Substantia nigra (tissue), 51 donors: ENCODE measurements at places on chromosomes 3 and 15.

- DNase-seq = no peak
These were observed 641.6 kb downstream of the NSUN3 start for GRCh38 chr3:94704467-94704866.

- no peak for DNase-seq
These were observed 40.9 kb upstream of the ADAMTSL3 start for GRCh38 chr15:83612898-83613635.

DNA sequence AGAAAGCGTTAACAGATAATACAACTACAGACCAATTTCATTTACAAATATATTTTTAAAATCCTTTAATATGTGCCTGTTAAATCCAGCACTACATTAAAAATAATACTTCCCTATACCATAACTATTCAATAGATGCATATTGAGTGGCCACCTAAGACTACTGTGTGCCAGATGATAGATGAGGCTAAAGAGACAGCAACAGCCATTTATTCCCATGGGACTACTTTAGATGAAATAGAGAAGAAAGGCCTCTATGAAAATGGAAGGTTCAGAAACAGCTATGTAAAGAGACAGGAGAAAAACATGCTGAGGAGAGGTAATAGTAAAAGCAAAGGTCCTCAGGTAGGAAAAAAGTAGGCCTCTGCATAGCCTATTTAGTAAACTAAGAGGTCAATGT lies 358.1 kb downstream of the ULK4 start:
- no peak for DNase-seq

GRCh38 chr15:76223521-76223920 lies 87.7 kb downstream of the ETFA start:
- DNase-seq = no peak

DNA sequence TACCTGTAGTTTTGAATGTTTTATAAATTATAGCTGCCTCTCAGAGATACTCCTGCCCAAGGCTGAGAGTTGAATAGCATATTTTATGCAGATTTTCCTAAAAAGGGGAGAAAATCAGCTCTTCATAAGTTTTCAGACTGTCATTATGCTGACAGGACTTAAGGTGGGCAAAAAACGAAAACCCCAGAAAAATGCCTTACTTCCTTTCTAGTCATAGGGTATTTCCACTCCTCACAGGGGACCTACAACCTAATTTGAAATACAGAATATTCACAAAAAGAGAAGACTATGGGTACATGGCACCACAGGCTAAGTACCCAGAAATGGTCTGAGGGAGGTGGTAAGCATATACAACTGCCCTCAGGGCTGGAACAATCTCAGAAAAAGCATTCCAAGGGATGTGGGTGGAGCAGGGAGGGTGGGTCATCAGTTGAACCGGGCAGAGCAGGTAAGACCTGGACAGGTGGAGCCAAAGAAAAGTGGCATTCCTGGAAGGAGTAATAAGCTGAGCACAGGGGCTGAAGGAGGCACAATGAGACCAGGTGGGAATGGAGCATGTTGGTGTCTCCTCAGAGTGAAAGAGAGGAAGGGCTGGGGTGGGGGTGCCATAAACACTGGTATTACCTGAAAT lies 10.6 kb upstream of the OXSR1 start:
- no peak for DNase-seq

- DNase-seq = no peak
These were observed 439.4 kb upstream of the RBMS3 start for GRCh38 chr3:28841441-28841840.
